Esophagus squamous epithelium (tissue), 5 donors: ENCODE measurements at places on chromosomes 11 and 22. TPM values are rescaled to one million over a fixed set of nuclear protein-coding genes. Genes with fewer than 3 reads are reported as not detected.

KCNE3 gene
- total RNA-seq, result 1.1 TPM

GRCh38 chr22:38266120-38266519 is 6.7 kb downstream of the TMEM184B start:
- DNase-seq, result no peak

DNA sequence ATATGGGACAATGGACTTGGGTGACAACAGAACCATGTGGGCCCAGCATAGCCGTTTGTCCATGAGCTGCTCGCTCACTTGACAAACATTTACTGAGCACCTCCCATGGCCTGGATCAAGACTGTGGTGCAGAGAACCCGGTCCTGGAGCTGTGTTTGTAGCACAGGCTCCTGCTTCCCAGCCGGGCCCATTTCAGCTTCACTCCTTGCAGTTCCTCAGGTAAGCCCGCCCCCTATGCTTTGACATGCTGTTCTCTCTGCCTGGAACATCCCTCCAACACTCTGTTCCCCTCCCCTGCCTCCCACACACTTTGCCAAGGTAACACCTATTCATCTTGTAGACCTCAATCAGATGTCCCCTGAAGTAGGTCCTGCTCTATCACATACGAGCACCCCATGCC is 19.3 kb upstream of the IGSF22 start:
- no peak for DNase-seq

DNA sequence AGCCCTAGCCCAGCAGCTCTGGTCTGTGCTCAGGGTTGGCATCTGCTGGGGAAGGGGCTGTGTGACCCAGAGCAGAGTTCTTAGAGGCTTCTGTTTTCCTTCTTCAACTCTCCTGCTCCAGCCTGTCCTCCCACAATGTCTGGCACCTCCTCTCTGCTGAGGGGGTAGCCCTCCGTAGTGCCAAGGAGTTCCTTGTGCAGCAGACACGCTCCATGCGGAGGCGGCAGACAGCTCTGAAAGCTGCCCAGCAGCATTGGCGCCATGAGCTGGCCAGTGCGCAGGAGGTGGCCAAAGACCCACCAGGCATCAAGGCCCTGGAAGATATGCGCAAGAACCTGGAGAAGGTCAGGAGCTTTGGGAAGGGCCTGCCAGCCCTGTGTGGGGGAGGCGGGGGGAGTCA is 69.3 kb downstream of the CEP164 start:
- DNase-seq, result no peak

DNA sequence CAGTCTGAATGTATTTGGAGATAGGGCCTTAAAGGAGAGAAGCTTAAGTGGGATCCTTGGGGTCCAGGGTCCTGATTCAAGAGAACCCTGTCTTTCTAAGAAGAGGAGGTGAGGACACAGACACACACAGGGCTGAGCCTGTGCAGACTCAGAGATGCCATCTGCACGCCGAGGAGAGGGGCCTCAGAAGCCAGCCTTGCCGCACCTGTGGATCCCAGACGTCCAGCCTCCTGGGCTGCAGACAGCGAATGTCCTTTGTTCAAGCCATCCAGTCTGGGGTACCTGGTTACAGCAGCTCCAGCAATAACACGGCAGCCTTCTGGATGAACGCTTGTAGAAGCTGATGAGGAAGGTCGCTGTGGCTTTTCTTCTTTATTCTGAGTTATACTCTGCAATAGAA is 1086.1 kb downstream of the BRD1 start:
- no peak for DNase-seq

GRCh38 chr11:113159988-113160807 is 154.2 kb upstream of the TTC12 start:
- no peak for DNase-seq
